ENCODE measurements at places on chromosomes 6 and 20.

- DNase-seq: no peak
Observed at GRCh38 chr6:119129148-119129967, 50.9 kb upstream of the FAM184A start.

DNA sequence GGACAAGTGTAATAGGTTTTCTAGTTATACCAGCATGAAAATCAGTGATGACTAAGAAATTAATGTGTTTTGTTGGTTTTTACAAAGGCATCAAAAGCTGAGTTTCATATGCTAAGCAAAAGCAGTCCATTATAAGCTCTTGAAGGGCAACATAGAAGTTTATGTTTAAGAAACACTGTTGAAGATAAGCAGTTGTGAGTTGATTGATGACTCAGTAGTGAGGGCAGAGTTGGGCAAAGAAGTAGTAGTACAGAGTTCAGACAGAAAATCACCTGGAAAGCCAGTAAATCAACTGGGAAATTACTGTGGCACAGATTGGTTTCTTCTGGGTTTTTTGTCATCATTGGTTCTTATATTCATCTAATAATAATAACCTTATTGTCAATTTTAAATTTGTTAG lies 78.0 kb upstream of the SMIM8 start:
- no peak for DNase-seq

DNA sequence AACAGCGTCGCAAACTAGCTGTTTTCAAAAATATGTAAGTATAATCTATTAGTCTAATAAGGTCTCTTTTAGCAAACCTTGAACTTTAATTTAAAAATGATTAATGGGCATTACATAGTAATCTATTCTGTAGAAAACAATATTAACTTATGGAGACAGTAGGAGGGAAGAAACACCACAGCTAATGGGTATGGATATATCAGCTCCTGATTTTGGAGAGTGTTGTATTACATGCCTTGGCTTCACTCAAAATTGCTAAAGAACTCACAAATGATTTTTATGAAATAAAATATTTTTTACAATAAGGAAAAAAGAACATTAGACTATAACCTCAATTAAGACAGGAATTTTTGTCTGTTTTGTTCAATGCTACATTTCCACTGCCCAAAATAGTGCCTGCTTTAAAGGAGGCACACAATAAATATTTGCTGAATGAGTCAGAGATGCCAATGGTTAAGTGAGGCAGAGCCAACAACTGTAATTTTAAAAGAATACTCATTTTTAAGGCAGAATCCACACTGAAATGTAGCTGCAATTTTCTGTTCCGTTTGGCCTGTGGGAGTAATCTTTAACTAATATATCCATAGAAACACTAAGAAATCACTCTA lies 15.7 kb downstream of the ATG5 start:
- DNase-seq: no peak

DNA sequence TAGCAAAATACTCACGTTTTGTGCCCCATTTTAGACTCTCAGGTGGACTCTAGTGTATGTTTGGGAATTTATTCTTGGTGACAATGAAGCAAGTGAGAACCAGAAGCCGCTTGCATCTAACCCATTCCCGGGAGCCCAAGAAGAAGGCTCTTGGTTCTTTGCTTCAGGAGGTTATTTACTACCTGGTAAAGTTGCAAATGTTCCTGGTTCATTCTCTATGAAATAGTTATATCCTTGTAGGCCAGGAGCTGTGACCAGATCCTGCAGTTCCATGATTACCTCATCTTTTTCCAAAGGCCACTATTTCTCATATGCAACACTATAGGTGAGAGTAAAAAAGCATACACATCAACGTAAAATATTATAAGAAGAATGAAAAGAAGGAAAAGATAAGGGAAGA lies 60.9 kb upstream of the FABP7 start:
- no peak for DNase-seq

DNA sequence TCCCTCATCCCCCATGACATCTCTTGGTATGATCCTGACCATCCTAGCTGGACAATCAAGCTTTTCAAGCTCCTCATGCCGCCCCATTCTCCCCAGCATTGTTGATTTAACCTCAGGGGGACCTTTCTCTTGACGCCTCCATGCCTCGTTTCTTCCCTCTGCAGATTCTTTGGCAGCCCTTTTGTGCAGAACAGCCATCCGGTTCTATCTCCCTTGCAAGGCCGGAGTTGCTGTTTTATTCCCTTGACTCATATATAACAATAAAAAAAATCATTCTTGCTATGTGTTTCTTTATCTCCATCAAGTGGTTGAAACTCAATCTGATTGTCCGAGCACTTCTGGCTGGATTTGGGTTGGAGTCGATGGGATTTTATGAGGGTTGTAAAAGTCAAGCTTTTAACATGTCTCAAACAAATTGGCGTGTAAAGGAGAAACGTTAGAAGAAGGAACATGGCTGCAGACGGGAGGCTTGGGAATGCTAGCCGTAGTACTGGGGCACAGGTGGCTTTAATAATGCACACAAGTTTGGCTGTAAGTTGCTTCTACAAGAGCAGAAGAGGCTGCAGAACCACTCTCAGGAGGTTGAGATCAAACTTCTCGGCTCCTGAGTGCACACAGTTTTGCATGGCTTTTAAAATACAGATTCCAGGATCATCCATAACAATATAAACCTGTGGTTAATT lies 3.9 kb upstream of the SULF2 start:
- no peak for DNase-seq

DNA sequence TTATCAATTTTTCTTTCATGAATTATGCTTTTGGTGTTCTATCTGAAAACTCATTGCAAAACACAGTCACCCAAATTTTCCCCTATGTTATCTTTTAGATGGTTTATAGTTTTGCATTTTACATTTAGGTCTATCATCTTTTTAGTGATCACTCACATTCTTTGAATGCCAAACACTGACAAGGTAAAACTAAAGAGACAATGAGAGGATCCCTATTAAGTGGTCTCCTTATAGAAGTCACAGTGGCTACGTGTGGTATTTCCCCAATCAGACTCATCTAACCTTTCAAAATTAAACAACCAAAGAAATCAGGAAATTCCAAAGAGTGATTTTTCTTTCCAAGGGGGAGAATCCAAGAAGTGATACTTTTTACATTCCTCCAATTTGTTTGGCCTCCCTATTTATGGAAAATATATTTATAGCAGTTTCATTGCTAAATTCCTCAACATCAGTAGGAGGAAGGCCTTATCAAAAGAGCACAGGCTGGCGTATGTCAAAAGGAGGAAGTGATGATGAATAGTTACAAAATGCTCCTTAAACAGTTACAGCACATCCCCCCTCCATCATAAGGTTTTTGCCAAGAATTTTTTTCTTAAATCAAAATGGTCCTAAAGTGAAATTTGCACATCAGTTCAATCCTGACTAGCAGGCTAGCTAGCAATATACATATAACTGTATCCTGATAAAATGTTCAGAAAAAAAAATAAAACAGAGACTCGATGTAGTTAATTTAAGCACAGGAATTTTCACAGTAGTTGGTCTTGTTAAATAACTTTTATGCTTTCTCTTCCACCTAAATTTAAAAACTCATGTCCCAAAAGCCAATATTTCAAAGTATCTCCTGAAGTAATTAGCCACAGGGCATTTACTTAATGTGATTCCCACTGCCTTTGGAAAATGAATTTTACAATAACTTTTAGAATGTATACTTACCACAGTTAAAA lies 76.2 kb upstream of the IPCEF1 start:
- DNase-seq: no peak

GRCh38 chr20:59972037-59972801 lies 14.0 kb downstream of the CDH26 start:
- no peak for DNase-seq

- DNase-seq: no peak
Observed at GRCh38 chr20:45970646-45971424, 1.2 kb downstream of the ZNF335 start.

GRCh38 chr20:17507531-17507930 lies 23.6 kb downstream of the BFSP1 start:
- DNase-seq: no peak

- DNase-seq: no peak
Observed at GRCh38 chr6:130105996-130106704, 87.8 kb downstream of the L3MBTL3 start.

- no peak for DNase-seq
Observed at GRCh38 chr6:106064756-106065155, 21.4 kb upstream of the PRDM1 start.

GRCh38 chr6:92364948-92365541 lies 1054.3 kb downstream of the EPHA7 start:
- DNase-seq: no peak

GRCh38 chr6:25794784-25795183 lies 37.1 kb downstream of the SLC17A1 start:
- DNase-seq: no peak

DNA sequence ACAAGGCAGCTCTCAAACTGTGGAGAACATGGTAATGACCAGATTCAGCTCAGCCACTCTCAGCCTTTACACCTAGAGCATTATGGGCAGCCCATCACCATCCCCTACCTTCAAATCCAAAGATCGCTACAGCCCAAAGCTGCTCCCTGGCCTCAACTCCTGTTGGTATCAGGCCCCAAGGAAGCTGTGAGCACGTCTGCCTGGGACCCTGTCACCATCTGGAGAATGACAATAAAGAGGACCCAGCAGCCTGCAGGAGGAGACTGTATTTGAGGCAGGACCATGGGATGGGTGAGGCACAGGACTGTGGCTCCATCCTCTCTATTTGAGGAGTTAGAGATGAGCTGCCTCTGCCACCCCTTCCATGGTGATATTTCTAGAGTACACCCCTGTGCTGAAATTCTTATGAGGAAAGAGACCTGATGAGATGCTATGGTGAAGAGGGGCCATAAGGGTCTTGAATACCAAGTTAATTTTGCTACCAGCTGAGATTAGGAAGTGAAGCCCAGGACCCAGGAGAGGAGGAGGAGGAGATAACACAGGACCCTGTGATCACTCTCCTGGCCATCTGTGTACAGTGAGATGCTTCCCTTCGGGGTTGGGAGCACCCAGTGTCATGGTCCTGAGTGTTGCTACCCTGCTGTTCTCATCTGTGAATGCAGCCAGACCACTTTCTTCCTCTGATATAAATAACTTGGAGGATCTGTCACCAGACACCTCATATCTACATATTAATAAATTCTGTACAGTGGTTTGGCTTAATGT lies 19.6 kb upstream of the MICB start:
- no peak for DNase-seq

- no peak for DNase-seq
Observed at GRCh38 chr6:107666084-107666980, 157.8 kb downstream of the SCML4 start.

- no peak for DNase-seq
Observed at GRCh38 chr6:131134220-131134979, 867 bp upstream of the AKAP7 start.

- no peak for DNase-seq
Observed at GRCh38 chr6:142568857-142569597, 267.2 kb downstream of the ADGRG6 start.

GRCh38 chr6:30700340-30700739 lies 9.6 kb upstream of the NRM start:
- DNase-seq: no peak
